ENCODE measurements at places on chromosomes 5 and 9.

GRCh38 chr9:95341293-95341962, 23.9 kb upstream of the FANCC start:
- DNase-seq: peak; percentile 3

DNA sequence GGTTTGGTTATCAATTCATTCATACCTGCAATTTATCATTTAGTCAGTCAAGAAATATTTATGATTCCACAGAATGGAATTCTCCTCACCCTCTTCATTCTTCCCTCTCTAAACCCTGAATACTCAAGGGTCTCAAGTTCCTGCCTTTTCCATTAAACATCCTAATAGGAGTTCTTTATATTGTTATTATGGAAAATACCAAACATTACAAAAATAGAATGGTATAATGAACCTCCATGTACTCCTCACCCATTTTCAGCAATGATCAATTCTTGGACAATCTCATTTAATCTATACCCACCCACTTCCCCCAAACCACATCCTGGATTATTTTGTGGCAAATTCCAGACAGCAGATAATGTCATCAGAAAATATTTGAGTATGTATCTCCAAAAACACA, 74.5 kb downstream of the ADAMTS12 start:
- DNase-seq: no peak

- no peak for DNase-seq
Observed at GRCh38 chr5:137960141-137960540, 70.9 kb downstream of the PKD2L2 start.

DNA sequence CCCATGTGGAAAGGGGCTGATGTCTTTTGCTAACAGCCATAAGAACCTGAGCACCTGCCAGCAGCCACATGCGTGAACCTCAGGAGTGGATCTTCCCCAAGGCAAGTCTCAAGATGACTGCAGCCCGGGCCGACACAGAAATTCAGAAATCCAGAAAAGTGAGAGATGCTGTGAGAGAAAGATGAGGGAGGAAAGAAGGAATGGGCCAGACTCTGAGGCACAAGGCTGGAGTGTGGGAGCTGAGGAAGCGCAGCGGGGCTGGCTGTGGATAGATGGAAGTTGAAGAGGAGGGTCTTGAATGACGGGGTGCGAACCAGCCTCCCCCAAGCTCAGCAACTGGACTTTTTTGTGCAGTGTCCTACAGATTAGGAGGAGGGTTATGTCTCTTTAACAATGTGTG, 337.8 kb downstream of the GADD45G start:
- no peak for DNase-seq

DNA sequence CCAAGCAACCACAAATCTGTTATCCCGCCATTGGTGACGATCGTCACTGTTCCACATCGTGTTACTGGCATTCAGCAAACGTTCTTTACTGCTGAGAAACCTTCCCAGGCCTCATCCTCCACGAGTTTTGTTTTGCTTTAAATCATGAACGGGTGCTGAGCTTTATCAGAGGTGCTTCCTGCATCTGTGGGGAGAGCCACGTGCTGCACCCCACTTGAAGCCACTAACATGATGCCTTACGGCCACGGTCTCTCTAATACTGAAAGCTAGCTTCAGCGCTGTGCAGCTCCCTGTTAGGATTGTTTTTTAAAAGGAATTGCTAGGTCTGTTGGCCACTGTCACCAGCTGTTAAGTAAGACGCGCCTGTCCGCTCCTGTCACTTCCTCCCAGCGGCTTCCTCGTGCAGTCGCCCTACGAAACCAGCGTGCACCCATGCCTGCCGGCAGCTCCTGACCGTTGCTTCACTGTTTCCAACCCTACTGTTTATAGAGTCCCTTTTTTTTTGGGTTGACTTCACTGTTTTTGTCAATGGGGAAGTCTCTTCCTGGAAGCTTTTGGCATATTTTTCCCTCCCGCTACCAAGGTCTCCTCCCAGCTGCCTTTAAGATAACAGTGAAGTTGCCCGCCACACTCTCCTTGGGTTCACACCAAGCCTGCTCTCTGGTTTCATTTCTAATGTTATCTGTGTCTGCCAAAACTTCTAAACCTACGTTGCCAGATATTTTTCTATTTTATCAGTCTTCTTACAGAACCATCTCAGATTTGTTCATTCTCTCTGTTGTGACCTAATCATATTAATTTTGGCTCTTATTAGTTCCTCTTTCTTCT, 20.3 kb downstream of the LPCAT1 start:
- DNase-seq: no peak

GRCh38 chr5:41822036-41822435, 48.2 kb downstream of the OXCT1 start:
- no peak for DNase-seq

DNA sequence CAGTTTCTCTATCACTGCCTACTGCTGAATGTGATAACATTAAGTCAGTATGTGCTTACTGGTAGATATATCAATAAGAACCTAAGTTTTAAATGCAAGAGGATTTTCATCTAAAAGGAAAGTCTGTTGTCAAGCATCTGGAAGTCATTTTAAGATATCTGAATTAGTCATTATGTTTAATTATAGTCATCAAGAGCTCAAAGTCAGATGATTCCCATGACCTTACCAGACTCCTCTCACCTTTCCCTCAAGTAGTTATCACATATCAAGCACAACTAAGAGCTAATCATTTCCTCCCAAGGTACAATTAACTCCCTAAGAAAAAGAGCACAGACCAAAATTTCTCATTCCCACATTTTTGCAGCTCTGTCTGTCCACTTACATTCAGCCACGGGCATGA, 45.5 kb downstream of the PUM3 start:
- no peak for DNase-seq

GRCh38 chr9:137989999-137990715, 112.6 kb downstream of the CACNA1B start:
- no peak for DNase-seq

- no peak for DNase-seq
Observed at GRCh38 chr5:138275379-138275782, 960 bp upstream of the GFRA3 start.

DNA sequence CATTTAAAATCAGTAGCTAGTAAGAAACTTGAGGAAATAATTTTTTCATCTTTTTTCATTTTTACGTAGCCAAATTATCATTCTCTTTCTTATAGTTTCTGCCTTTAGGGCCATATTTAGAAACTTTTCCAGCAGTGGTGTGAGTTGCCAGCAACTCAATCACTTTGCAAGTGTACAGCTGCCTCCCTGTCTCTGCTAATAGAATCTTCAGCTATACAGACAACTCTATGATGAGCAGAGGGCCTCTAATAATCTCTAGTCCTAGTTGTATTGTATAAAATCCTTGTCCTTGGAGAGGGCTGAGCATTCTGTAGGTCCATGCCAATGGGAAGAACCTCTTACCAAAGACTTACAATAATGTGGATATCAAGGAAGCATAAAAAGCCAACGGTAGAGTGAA, 11.5 kb upstream of the SHOC1 start:
- no peak for DNase-seq

GRCh38 chr9:35102769-35103659, at the start of gene STOML2:
STOML2 (minus strand) TSS chr9:35103131; CDS start chr9:35103094, 37 bp downstream.
- DNase-seq: peak; percentile 89

GRCh38 chr5:55897905-55898304, 46.7 kb downstream of the IL31RA start:
- peak; percentile 84 for DNase-seq

DNA sequence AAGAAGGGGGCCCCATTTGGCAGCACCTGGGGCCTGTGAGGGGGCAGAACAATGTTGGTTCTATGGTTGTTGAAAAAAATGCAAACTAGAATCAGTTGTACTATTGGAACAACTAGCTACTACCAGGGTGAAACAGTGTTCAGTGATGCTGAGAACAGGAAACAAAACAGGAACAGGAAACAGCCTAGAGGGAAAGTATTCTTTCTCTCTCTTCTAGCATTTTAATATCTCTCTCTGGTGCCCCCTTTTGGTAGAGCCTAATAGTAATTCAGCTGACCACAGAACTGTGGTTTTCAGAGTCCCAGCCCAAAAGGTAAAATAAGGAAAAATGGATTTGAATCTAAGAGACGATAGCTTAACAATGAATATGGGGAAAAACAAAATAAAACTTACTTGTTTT, 138.0 kb upstream of the KCNN2 start:
- DNase-seq: no peak

DNA sequence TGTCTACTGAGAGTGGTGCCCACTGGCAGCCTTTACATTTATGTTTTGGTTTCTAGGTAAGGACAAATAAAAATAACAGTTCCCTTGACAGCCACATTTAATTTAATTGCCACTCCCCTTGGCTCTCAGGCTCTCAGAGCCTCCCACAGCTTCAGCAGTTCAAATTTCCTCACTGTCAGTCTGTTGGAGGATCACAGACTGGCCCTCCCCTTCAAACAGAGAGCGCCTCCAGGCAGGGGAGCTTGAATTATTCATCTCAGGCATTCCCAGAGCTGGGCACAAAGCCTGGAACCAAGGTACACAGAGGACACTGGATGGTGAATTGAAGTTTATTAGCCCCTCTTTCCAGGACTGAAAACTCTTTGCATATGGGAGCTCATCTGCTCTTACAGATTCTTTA, 407.7 kb downstream of the SPOCK1 start:
- DNase-seq: no peak

- DNase-seq: no peak
Observed at GRCh38 chr5:175463641-175464040, 14.7 kb upstream of the SFXN1 start.

GRCh38 chr5:103561685-103562452, 720 bp downstream of the NUDT12 start:
- DNase-seq: no peak

DNA sequence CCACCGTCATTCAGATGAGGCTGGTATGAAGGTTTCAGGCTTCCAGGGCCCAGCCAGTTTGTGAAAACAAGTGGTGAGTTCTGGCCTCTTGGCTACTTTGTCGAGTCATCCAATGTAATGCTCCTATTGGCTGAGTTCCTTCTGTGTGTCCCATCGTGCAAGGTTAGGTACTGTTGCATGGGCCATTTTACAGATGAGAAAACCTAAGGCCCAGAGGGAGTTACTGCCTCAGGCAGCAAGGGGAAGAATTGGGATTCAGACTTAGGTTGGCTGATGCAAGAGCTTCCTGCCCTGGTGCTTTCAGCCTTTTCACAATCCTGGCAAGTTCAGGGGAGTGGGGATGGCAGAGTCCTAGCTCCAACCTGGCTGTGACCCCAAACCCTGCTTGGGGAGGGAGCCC, 17.4 kb upstream of the PITX1 start:
- no peak for DNase-seq

GRCh38 chr5:41336471-41336870, 123.1 kb upstream of the C6 start:
- DNase-seq: no peak

DNA sequence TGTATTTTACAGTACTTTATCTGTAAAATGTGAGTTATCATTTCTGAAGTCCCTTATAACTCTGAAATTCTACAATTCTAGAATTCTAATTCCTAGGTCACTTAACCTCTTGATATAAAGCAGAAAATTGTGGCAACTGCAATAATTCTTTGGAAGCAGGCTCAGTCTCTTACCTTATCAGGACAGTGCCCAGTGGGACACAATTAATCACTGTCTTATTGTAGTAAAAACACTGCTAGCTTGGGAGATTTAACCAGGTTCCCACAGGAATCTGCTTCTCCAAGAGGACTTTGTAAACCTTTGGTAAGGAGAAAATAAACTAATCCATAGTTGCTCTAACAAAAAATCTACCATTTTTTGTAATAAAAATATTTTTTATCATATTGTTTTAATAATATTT, 18.3 kb upstream of the SPATA9 start:
- no peak for DNase-seq

DNA sequence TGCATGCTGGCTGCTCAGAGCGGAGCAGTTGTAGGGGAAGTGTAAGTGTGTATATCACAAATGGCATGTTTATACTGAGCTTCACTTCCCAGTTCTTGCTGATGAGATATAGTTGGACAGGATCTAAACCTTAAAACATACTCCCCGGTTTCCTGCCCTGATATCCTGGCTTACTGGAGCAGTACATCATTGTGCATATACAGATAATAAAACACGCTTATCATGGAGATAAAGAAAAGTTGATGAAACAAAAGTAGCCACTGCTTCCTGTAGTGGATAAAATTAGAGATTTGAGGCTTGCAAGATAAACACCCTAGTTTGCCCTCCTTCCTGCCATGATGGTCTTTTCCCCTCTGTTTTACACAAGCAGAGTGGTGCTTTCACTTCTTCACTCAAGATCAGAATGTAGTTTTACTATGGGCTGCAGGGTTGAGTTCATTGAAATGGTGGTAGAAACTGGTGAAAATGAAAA, 15.0 kb downstream of the NPR3 start:
- DNase-seq: no peak

DNA sequence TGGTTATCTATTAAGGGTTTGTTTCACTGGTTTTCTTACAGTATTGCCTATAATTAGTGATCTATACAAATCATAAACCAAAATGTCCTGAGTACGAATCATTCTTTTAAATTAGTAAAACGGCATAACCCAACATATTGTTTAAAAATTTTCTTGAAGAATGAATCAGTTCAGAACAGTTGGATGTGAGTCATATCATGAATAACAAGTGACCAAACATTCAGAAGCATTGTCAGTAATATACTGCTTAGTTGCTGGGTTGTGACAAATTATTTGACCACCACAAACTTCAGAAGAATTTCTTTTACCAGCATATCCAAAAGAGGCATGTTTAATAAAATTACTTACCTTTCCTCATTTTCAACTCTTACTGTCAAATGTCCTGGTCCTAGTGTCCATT, 111.2 kb downstream of the UNC13B start:
- peak; percentile 13 for DNase-seq

- DNase-seq: no peak
Observed at GRCh38 chr5:91379246-91379913, 3.7 kb downstream of the ARRDC3 start.

DNA sequence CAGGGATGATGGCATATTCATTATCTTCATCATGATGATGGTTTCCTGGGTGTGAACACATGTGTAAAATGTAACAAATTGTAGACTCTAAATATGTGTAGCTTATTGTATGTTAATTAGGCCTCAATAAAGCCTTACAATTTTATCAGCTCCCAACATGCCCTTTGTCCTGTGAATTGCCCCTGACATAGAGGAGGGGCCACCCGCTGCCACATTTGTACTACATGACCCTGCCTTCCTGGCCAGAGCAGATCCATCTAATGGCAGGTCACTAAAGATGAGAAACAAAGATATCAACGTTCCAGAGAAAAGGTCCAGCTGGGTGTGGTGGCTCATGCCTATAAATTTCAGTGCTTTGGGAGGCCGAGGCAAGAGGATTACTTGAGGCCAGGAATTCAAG, 117.2 kb downstream of the CAAP1 start:
- DNase-seq: no peak

GRCh38 chr9:20394969-20395368, 227.3 kb downstream of the MLLT3 start:
- no peak for DNase-seq

- DNase-seq: no peak
Observed at GRCh38 chr9:88084357-88085183, 53.7 kb downstream of the SPATA31C2 start.

Measured in skeletal muscle cell (primary cell).